ENCODE measurements at places on chromosomes 5 and 9. TPM values are rescaled to one million over a fixed set of nuclear protein-coding genes. Genes with fewer than 3 reads are reported as not detected.

The ACOT12 gene
- total RNA-seq: 0.74 TPM

The OR2S2 gene
- not detected for total RNA-seq

The PAX5 gene
- 0.39 TPM for total RNA-seq

The CTSV gene
- total RNA-seq: 27.1 TPM

DNA sequence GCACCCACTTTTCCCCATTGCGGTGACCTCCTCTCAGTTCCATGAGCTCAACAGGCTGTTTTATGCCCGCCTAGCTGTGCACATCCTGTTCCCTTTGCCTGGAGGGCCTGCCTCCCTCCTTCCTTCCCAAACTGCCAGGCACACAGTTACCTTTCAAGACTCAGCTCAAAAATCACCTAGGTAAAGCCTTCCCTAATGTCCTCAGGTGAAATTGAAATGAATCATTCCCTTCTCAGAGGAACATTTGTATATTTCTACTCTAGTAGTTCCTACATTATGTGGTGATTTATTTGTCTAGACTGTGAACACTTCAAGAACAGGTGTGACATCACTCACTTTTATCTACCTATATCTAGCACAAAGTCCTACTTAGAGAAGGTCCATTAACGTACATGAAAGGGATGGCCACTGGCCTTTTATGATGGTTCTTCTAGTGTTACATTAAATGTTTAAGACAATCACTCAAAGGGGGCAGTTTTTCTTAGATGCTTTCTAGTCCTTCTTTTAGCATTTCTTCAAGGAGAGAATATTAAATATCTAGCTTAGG is 103.5 kb upstream of the EQTN start:
- no peak overlapping the region for H3K4me3 ChIP-seq
- H3K4me1 ChIP-seq: no peaks in the 10 kb centered on the region
- H3K36me3 ChIP-seq: no peaks in the 10 kb centered on the region
- no peak overlapping the region for H3K27ac ChIP-seq
- no peak for DNase-seq
- H3K27me3 ChIP-seq: no peaks in the 10 kb centered on the region

- no peak overlapping the region for H3K27ac ChIP-seq
- no peaks in the 10 kb centered on the region for H3K36me3 ChIP-seq
- no peak overlapping the region for H3K4me3 ChIP-seq
- H3K4me1 ChIP-seq: no peaks in the 10 kb centered on the region
- no peaks in the 10 kb centered on the region for H3K27me3 ChIP-seq
Observed at GRCh38 chr9:126066131-126066530, 260.5 kb upstream of the MVB12B start.

- no peak overlapping the region for H3K4me3 ChIP-seq
- DNase-seq: no peak
- peak overlapping the region; percentile 68 for H3K27ac ChIP-seq
Observed at GRCh38 chr5:154285661-154286408, 95.3 kb downstream of the GALNT10 start.

- no peak overlapping the region for H3K4me3 ChIP-seq
- H3K27ac ChIP-seq: no peak overlapping the region
- peaks cover 16% of the 10 kb centered on the region for H3K27me3 ChIP-seq
- DNase-seq: no peak
- no peaks in the 10 kb centered on the region for H3K36me3 ChIP-seq
Observed at GRCh38 chr5:76445063-76445462, 42.0 kb downstream of the IQGAP2 start.

DNA sequence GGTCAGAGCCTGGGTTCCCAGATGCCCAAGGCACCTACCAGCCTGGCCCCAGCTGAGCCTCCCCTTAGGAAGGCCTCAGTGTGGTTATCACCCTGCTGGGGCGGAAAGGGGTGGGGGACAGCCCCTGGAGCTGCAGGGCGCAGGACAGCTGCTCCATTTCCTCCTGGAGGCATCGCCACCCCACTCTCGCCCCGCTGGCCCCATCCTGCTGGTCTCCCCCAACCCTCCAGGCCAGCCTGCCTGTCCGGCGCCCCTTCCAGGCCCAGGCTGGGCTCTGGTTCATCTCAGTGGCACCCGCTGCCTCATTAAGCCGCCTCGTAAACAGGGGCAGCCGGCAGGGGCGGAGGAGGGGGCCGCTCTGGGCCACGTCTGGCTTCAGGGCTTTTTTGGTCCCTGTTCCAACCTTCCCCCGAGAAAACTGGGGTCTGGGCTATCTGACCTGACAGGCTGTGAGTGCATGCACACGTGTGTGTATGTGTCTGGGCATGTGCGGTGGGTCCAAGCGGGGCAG is 30.8 kb upstream of the ENHO start:
- H3K4me3 ChIP-seq: no peak overlapping the region
- H3K27ac ChIP-seq: no peak overlapping the region
- no peaks in the 10 kb centered on the region for H3K27me3 ChIP-seq
- H3K4me1 ChIP-seq: no peaks in the 10 kb centered on the region
- DNase-seq: no peak

DNA sequence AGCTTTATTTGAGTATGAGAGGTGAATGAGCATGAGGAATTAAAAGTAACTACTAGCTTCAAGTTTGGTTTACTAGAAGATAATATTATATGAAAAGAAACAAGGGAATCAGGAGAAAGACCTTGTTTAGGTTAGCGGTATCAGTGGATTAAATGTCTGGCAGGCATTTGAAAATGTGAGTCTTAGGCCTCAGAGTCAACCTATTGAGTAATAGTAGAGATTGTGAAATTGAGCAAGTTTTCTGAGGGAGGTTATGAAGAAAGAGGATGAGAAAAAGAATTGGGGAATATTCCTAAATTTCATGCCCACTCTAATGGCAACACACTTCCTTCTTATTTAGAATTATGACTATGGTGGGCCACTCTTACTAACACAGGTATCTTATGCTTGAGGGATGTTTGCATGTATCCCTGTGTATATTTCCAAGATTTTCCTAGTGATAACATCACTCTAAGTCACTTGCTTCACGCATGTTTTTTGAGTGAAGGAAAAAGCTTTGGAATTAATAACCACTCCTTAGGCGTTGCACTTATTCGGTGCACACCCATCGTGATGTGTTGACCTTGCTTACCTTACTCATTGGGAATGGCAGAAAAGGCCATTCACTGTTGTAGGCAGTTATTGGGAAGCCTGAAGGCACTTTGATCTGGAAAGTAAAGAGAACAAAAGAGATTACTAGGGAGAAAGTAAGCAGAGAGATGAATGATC is 8.2 kb upstream of the ELL2 start:
- peaks cover 4% of the 10 kb centered on the region for H3K4me1 ChIP-seq
- H3K36me3 ChIP-seq: no peaks in the 10 kb centered on the region
- H3K27me3 ChIP-seq: no peaks in the 10 kb centered on the region
- DNase-seq: no peak
- peak overlapping the region; percentile 15 for H3K27ac ChIP-seq
- H3K4me3 ChIP-seq: no peak overlapping the region

DNA sequence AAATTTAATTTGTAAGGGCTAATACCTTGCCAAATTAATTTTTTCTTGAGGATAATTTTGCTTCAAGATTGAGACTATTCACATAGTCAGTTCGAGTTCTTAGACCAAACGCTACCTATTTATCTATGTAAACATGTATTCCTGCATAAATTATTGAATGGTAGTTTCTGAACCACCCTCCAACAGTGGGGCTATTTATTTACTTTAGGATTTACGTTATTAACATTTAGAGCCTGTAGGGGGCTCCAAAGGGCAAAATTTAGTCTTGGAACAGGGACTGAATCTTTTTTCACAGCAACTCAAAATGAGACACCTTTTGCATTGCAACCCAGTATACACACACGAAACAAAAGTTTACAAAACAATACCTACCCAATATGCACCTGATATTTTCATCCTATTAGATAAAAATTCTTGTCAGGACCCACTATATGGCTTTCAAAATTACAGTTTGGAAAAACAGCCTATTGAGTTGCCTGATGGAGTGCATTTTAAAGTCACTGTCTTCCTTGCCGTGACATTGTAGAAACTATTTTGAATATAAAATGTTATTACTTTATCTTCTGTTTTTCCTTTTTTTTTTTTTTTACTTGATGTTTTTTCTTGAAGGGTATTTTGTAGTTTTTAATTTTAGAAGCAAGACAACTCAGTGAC is 47.1 kb upstream of the POU4F3 start:
- peaks cover 12% of the 10 kb centered on the region for H3K36me3 ChIP-seq
- no peaks in the 10 kb centered on the region for H3K4me1 ChIP-seq
- H3K4me3 ChIP-seq: no peak overlapping the region
- no peaks in the 10 kb centered on the region for H3K27me3 ChIP-seq
- H3K27ac ChIP-seq: no peak overlapping the region

- H3K4me3 ChIP-seq: peak overlapping the region; percentile 22
- no peak for DNase-seq
- H3K27ac ChIP-seq: peak overlapping the region; percentile 83
Observed at GRCh38 chr9:16653491-16654399, 216.7 kb downstream of the BNC2 start.

DNA sequence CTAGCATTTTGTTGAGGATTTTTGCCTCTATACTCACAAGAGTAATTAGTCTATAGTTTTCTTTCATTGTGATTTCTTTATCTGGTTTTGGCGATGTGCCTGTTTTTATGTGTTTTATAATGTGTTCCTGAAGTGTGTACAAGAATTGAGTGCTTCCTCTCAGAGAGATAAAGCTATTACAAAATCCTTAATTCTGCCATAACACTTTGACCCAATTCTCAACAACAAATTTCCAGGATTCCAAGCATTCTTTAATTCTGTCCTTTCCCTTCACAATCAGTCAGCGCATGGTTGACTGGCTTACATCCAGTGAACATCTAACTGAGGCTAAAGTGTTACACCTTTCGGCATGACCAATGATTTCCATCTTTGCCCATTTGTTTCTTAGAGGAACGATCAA is 282.9 kb upstream of the MVB12B start:
- peaks cover 5% of the 10 kb centered on the region for H3K4me1 ChIP-seq
- DNase-seq: no peak
- no peaks in the 10 kb centered on the region for H3K36me3 ChIP-seq
- no peak overlapping the region for H3K4me3 ChIP-seq
- no peak overlapping the region for H3K27ac ChIP-seq

- peaks cover 7% of the 10 kb centered on the region for H3K4me1 ChIP-seq
- no peak for DNase-seq
- no peaks in the 10 kb centered on the region for H3K27me3 ChIP-seq
- H3K27ac ChIP-seq: no peak overlapping the region
Observed at GRCh38 chr9:120937596-120937995, 11.0 kb upstream of the TRAF1 start.

- H3K36me3 ChIP-seq: peaks cover 2% of the 10 kb centered on the region
- no peaks in the 10 kb centered on the region for H3K27me3 ChIP-seq
- no peak overlapping the region for H3K27ac ChIP-seq
- H3K4me1 ChIP-seq: peaks cover 3% of the 10 kb centered on the region
Observed at GRCh38 chr5:72268753-72269410, 51.2 kb downstream of the MRPS27 start.

DNA sequence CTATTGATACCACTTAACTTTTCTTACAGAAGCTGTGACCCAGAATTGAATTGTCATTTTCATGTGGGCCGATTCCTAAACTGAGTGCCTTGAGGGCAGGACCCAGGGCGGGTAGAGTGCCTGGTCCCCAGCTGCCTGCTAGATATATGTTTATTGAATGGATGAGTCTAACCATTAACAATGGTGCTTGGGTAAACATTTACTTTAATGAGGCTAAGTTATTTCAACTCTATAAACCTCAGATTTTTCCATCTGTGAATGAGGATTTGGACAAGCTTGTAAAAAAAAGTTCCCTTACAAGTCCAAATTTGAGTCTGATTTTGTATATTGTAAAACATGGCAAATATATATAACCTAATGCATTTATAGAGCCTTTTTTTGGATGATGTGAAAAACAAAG is 181.8 kb upstream of the ELL2 start:
- DNase-seq: no peak
- H3K27ac ChIP-seq: peak overlapping the region; percentile 29
- H3K36me3 ChIP-seq: no peaks in the 10 kb centered on the region
- no peaks in the 10 kb centered on the region for H3K27me3 ChIP-seq

GRCh38 chr9:69649566-69650250 is 22.5 kb downstream of the APBA1 start:
- DNase-seq: no peak
- H3K27me3 ChIP-seq: no peaks in the 10 kb centered on the region
- H3K36me3 ChIP-seq: no peaks in the 10 kb centered on the region
- H3K27ac ChIP-seq: no peak overlapping the region
- no peak overlapping the region for H3K4me3 ChIP-seq

DNA sequence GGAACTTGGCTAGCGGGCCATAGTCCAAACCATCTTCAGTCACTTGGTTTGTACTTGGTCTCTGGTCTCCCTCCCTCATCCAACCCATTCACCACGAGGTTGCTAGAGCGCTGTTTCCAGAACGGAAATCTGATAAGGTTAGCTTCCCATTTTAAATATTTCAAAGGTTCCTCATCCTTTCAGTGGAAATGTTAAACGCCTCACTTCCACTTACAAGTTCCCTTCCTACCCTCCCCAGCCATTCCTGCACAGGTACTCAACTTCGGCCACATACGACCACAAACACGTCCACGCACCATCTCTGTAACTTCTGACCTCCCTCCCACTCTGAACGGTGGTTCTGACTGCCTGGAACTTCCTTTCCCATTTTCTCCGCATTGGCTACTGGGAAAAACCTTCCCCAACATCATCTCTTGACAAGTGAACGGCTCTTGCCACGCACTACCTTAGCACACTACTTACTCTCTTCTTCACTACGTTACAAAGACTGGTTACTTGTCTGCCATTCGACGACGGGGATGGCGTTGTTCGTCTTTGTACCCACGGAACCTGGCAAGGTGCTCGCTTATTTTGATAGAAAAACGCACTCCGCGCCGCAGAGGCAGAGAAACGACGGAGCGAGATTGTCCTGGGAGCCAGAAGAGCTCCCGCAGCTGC is 629 bp downstream of the CCNH start:
- H3K27me3 ChIP-seq: no peaks in the 10 kb centered on the region
- H3K27ac ChIP-seq: peak overlapping the region; percentile 97
- peak overlapping the region; percentile 82 for H3K4me3 ChIP-seq

GRCh38 chr9:19288081-19288480 is 57.6 kb downstream of the DENND4C start:
- no peaks in the 10 kb centered on the region for H3K36me3 ChIP-seq
- DNase-seq: no peak
- H3K27me3 ChIP-seq: no peaks in the 10 kb centered on the region
- no peaks in the 10 kb centered on the region for H3K4me1 ChIP-seq

GRCh38 chr9:128887914-128888350 is 6.0 kb downstream of the LRRC8A start:
- peaks cover under 1% of the 10 kb centered on the region for H3K36me3 ChIP-seq
- no peaks in the 10 kb centered on the region for H3K27me3 ChIP-seq
- H3K4me3 ChIP-seq: no peak overlapping the region
- DNase-seq: no peak
- H3K4me1 ChIP-seq: peaks cover 8% of the 10 kb centered on the region

GRCh38 chr5:33761139-33761538 is 130.7 kb downstream of the ADAMTS12 start:
- H3K27ac ChIP-seq: no peak overlapping the region
- no peaks in the 10 kb centered on the region for H3K4me1 ChIP-seq
- no peaks in the 10 kb centered on the region for H3K27me3 ChIP-seq
- H3K4me3 ChIP-seq: no peak overlapping the region
- DNase-seq: no peak

- DNase-seq: no peak
- H3K4me1 ChIP-seq: no peaks in the 10 kb centered on the region
Observed at GRCh38 chr5:168736281-168736831, 157.2 kb upstream of the PANK3 start.
